ENCODE measurements at places on chromosomes 3 and 15. TPM values are rescaled to one million over a fixed set of nuclear protein-coding genes. Genes with fewer than 3 reads are reported as not detected.

The PLA2G4D gene
- total RNA-seq, result not detected

The CFAP20DC gene
- 4.2 TPM for total RNA-seq

The CCR9 gene
- total RNA-seq, result not detected

The LRRC31 gene
- not detected for total RNA-seq

The KLF15 gene
- total RNA-seq, result 2.2 TPM

The CELF6 gene
- total RNA-seq, result 0.39 TPM

The CEP19 gene
- total RNA-seq, result 3.5 TPM

The ARNT2 gene
- total RNA-seq, result 18.3 TPM

The AADAC gene
- total RNA-seq, result not detected

The TUSC7 gene
- total RNA-seq, result not detected

The PSMD2 gene
- 257 TPM for total RNA-seq

The ADGRG7 gene
- total RNA-seq, result not detected

The DUOXA2 gene
- total RNA-seq, result not detected

The MESP1 gene
- total RNA-seq, result 0.26 TPM

The PRKCI gene
- total RNA-seq, result 65.1 TPM

The GPR160 gene
- total RNA-seq, result 0.26 TPM

The MOBP gene
- total RNA-seq, result not detected

The SIN3A gene
- total RNA-seq, result 45.6 TPM

The CLDN16 gene
- total RNA-seq, result not detected

The TXNRD3 gene
- total RNA-seq, result 19.9 TPM

The FAM43A gene
- total RNA-seq, result 6.8 TPM

The ACOX2 gene
- 3.2 TPM for total RNA-seq

The CYP1A1 gene
- total RNA-seq, result not detected

The CDHR4 gene
- total RNA-seq, result 0.13 TPM

The HRG gene
- not detected for total RNA-seq

The STRIT1 gene
- not detected for total RNA-seq

The TNNC1 gene
- total RNA-seq, result 1.7 TPM
